ENCODE measurements at places on chromosomes 7 and 10.

DNA sequence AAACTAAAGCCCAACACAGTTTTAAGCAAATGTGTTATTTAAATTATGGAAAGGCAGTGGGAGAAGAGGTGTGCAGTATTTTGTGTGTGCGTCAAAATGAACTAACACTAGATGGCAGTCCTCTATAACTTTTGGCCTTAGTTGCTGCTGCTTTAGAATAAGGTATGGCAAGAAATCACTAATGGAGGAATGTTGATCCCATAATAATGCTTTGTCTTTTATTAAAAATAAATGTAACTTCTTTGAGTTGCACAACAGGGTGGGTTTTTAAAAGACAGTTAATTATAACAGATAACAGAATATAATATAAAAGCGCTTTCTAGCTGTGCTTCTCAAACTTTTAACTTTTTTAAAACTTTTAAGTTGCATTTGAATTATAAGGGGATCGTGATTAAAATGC, 56.4 kb downstream of the BBS9 start:
- DNase-seq = no peak

GRCh38 chr7:25598765-25599164, 370.5 kb upstream of the NPVF start:
- no peak for DNase-seq

DNA sequence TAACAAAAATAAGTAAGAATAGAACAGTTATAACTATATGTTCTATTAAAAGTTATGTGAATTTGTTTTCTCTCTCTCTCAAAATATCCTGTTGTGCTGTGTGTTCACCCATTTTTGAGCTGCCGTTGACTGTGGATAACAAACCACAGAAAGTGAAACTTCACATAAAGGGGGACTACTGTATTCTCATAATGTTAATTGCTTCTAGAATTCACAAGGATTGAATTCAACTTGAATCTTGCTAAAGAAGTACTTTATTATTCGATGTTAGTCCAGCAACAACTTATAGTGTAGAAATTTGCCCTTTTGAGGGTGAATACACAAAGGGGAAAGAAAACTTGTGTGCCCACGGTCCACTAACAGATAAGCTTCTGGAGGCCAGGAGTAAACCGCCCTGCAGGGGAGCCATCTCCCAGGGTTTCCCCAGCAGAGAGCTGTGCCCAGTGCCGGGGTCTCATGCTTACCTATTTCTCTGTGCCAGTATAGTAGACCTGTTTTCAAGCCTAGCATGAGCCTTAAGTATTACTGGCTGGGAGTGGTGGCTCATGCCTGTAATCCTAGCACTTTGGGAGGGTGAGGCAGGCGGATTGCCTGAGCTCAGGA, 87.1 kb downstream of the KAT6B start:
- no peak for DNase-seq

DNA sequence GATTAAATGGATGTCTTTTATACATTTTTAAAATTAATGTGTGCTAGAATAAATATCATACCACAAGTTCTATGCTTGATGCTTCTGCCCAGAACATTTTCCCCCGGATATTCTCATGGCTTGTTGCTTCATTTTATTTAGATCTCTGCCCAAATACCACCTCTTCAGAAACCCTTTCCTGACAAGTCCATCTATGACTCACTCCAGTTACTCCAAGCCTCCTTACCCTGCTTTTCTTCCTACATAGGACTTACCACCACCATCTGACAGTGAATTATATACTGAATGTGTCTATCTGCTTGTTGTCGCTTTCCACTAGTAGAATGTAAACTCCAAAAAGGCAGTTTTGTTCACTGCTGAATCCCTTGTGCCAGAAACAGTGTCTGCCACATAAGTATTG, 19.1 kb upstream of the ERVW-1 start:
- DNase-seq = no peak
